Osteoblast (primary cell): ENCODE measurements at places on chromosomes 12 and 14. TPM values are rescaled to one million over a fixed set of nuclear protein-coding genes. Genes with fewer than 3 reads are reported as not detected.

The RNASE1 gene
- 1.1 TPM in 1 of 2 replicates, not detected in the other for total RNA-seq

GRCh38 chr14:103762036-103762435 is 46.4 kb downstream of the ZFYVE21 start:
- no peak for DNase-seq

DNA sequence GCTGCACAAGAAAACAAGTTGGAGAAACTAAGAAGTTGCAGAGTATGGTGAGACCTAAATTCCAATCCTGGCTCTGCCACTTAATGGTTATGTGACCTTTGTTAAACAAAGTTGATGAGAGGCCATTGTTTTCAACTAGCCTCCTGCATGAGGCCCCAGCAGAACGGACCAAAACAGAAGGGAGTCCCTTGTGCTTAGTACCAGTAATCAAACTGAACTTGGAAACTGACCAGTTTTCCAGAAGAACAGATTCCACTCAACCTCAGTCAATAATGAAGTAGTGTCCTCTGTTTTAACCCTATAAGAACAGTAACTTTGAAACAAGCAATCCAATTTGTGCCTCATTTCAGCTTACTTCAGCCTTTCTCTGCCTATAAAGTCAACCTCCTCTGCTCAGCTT is 69.9 kb downstream of the C12orf56 start:
- DNase-seq: no peak

DNA sequence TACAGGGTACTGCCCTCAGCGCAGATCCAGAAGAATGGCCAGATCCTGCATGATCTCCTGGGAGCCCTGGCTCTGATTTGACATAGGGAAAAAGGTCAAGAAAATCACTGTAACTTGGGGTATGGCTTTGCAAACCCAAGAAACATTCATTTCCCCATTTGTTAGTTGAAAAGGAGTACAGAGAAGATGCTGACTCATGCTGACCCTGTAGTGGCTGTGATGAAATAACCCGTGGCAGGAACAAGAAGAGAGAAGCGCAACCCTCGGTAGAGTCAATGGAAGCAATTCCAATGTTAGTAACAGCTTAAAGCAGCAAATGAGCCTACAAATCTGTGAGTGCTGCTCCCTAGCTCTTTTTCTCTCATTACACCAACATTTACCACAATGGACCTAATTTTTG is 281.6 kb upstream of the NPAS3 start:
- DNase-seq: no peak

GRCh38 chr14:101000711-101001250 is 97.3 kb upstream of the RTL1 start:
- DNase-seq: no peak

GRCh38 chr14:69268223-69268622 is 8.3 kb downstream of the GALNT16 start:
- DNase-seq: no peak
